ENCODE measurements at places on chromosomes 6 and 20.

- DNase-seq, result no peak
Measured at GRCh38 chr20:33084722-33085121, 5.3 kb downstream of the BPIFB4 start.

- DNase-seq, result no peak
Measured at GRCh38 chr20:12531626-12532025, 477.1 kb upstream of the SPTLC3 start.

GRCh38 chr20:37297066-37297736, 7.7 kb downstream of the MANBAL start:
- no peak for DNase-seq

DNA sequence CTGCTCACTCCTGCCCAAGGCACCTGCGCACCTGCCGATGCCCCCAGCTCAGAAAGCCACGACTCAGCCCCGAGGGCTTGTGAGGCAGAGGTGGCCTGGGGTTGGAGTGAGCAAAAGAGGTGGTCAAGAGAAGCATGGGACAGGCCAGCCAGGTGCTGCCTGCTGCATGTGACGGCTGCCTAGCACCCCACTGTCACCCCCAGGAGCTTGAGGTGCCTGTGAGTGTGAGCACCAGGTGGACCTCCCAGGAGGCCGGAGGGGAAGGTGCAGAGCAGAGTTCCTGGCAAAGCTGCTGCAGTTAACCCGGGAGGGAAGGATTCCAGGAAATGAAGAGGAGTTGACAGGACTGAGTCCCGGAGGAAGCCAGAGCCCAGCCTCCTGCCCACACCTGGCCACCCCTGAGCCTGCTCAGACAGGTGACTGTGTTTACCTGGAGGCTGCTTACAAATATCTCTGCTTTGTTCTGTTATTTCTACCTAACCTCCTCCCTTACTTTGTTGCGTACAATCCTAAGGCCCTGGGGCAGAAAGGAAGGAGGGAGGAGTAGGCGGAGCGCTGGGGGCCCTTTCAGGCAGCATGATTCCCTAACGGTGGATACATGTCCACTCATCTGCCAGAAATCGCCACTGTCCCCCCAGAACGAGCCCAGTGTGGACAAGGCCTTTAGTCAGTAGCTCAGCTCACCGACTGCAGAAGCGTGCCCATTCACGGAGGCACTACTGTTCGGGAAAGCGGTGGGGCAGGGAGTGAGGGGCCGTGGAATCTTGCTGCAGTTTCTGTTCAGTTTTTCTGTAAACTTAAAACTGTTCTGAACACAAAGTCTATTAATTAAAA, 87.5 kb upstream of the MPC1 start:
- no peak for DNase-seq

- DNase-seq, result no peak
Measured at GRCh38 chr20:6558341-6558740, 209.1 kb upstream of the BMP2 start.

- DNase-seq, result peak; percentile 32
Measured at GRCh38 chr6:79762370-79762769, 131.2 kb downstream of the SH3BGRL2 start.

DNA sequence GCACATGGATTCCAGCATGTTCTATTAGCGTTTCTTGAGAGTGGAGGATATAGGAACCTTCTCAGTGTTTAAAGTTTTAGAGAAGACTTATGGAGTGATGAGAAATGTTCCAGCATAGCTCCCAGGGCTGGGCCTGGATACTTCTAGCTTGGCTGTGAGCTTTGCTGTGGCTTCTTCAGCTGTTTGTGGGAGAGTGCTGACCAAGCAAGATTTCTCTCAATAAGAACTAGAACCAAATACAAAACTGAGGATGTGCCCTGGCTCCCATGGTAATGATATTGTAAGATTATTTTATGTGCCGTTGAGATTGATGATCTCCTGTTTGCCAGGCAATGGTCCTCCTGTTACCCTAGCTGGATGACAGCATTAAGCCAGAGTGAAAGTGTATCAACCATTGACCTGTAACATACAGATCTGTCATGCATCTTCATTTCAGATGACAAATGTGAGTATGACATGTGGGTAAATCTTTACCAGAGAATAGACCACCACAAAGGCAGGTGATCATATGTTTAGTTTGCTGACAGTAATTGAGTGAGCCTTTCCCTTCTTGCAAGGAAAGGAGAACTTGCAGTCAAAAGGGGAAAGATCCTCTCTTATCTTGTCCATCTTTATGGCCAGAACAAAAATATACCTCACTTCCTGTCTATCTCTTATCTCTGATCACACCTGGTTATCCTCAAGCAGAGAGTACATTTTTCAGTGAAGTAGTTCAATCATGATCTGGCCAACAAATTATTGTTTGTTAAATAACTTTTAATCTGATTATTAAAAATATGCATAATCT, 180.1 kb downstream of the SLC24A3 start:
- DNase-seq, result no peak

DNA sequence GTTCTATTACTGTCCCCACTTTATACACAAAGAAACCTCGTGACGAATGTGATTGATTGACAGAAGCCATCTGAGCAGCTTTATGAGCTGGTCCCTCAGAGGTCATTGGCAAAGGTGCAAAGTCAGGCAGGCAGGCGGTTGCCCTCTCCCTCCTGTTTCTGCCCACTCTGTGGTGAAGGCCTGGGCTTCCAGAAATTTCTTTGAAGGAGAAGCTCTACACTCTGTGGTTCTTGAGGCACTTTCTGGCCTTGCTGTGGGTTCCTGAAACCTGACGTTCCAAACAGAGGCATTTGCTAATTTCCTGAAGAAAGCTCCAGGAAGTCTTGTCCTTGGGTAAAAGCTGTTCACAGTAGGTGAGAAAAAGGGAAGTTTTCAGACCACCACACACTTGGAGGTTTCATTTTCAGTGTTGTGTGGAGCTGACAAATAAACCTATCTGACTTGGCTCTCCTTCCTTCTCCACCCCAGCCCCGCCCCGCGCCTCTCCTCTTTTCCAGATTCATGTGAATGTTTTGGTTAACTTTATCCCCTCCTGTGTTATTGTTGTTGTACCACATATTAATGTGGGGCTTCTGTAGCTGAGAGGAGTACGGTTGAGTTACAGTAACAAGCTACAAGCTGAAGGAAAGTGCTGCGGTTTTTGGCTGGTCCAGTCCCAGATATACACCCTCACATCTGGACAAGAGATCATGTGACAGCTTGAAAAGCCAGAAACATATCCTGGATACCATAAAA, 274.1 kb downstream of the CLIC5 start:
- DNase-seq, result no peak

DNA sequence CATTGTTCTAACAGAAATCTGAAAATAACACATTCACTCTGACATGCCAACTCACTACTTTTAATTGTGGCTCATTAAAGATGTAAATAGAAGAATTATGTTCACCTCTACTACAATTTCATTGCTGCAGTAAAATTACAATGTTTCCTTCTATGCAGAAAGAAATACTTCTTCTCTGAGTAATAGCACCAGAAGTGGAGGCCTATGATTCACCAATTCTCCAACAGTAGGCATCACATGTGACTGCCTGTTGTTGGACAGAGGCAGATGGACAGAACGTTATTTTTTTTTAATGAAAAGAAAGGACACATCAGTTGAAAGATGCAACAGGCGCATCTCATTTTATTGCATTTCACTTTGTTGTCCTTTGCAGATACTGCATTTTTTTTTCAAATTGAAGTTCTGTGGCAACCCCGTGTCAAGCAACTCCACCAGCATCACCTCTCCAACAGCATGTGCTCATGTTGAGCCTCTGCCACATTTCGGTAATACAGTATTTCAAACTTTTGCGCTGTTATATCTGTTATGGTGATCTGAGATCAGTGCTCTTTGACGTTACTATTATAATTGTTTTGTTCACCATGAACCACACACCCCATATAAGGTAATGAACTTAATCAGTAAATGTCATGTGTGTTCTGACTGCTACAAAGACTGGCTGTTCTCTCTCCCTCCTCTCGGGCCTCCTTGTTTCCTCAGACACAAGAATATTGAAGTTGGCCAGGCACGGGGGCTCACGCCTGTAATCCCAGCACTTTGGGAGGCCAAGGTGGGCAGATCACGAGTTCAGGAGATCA, 121.4 kb downstream of the ATXN1 start:
- DNase-seq, result no peak

DNA sequence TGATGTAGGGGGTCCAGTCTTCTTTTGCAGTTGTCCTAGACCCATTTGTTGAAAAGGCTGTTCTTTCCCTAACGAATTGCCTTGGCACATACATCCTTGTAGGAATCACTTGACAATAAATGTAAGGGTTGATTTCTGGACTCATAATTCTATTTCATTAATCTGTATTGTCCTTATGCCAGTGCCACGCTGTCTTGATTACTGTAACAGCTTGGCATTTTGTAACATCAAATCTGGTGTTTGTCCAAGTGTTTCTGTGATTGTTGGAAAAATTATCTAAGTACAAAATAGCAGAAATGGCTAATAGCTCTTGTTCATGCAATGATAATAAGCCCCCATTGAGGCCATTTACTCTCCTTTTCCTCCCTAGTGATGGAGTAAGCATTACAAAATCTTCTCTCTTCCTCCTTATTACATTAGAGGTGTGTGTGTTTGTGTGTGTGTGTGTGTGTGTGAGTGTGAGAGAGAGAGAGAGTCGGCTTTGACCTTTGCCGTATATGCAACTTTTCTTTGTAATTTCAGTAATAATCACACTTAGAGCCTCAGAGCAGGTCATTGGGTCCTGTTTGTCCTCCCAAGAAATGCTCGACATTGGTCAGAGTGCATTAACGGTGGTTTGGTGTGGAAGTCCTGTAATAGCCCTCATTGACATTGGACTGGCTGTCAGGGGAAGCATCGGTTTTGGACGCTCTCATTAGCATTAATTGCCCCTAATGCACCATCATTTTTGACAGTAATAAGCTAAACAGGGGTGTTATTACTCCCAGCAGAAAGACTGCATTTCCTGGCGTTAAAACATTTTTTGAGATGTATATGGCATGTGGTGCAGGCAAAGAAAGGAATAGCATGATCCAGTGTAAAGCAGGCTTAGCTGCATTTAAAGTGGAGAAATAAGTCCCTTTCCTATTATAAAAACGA, 40.7 kb upstream of the MROH8 start:
- no peak for DNase-seq

Measured in SK-N-DZ (cell line).